HAP-1 (cell line): ENCODE measurements at places on chromosomes 7 and 10.

DNA sequence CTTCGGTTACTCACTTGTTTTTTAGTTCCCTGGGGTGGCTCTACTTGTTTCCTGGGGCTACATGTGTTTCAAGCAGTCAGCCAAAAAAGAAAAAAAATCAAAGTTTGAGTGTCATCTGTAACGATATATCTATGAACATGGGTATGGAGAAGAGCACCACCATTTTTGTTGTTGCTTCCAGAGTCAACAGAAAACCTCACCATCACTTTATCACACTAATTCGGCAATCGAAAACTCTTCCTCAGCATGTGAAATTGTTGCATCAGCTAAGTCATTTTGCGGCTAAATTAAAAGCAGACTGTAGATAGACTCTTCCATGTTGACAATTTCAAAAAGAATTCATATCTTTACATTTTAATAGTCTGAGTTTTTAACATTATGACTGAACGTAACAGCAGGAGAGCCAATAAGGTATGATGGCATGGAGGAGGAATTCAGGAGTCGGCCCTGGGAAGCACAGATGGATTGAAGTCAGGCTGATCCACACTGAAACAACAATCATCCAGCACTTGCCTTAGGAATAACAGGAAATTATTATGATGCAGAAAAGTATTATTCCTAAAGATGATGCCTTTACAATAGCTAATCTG is 455.7 kb upstream of the KLF6 start:
- DNase-seq, result no peak

DNA sequence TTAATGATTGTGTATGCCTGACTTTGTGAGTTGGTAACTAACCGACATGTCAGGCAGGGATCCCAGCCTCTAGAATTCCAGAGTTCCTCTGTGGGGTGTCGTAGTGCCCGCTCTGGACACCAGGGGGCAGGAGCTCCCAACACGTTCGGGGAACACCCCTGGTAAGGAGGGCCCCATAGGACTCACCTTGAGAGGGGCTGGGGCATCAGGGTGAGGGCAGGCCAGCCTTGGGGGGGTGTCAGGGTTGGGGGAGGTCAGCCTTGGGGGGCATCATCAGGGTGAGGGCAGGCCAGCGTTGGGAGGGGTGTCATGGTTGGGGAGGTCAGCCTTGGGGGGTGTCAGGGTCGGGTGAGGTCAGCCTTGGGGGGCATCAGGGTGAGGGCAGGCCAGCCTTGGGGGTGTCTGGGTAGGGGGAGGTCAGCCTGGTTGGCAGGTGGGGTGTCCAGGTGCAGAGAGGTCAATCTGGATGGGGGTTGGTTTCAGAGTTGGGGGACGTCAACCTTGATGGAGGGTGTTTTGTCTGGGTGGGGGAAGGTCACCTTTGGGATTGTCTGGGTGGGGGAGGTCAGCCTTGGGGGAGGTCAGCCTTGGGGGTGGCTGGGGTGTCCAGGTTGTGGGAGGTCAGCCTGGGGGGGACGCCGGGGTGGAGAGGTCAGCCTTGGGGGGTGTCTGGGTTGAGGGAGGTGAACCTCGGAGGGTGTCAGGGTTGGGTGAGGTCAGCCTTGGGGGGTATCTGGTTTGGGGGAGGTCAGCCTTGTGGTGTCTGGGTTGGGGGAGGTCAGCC is 45.6 kb upstream of the SUN1 start:
- DNase-seq, result peak; percentile 40

DNA sequence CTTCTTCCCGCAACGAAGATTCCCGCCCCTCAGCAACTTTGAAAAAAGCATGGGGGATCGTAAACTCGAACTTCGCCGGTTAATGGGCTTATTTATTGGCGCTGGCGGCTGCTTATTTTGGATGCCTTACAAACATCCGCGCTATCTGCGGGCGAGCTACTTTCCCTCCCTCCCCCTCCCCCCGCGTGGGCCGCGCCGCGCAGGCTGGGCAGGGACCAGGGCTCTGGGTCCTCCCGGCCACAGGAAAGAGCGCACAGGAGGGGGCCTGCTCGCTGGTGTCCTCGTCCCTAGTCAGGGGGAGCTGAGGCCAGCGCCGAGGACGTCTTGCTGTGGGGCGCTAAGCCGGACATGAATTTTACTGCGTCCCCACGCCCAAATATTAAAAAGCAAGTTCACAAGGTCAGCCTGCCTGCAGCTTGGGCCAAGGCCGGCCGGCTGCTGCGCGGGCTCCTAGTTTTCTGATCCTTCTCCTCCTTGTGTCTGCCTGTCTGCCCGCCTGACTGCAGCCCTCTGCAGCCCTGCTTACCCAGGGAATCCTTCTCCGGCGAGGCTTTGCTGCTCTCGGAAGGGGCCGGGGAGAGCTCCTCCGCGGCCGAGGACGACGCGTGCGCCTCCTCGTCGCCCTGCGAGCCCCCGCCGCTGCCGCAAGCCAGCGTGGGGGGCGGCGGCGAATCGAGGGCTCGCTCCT is 1.2 kb downstream of the HOXA10 start:
- DNase-seq, result peak; percentile 76

DNA sequence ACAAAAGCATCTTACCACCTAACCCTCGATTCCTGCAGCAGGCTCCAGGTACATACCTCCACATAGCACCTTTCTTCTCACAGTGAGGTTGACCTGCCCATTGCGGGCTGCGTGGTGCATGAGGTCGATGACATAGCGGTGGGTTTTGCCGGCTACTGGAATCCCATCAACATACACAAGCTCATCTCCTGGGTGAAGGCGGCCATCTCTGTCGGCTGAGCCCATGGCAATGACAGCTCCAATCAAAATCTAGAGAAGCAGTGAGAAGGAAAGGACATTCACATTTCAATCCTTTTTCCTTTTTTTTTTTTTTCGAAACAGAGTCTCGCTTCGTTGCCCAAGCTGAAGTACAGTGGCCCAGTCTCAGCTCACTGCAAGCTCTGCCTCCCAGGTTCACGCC is 369.3 kb downstream of the PHTF2 start:
- no peak for DNase-seq

DNA sequence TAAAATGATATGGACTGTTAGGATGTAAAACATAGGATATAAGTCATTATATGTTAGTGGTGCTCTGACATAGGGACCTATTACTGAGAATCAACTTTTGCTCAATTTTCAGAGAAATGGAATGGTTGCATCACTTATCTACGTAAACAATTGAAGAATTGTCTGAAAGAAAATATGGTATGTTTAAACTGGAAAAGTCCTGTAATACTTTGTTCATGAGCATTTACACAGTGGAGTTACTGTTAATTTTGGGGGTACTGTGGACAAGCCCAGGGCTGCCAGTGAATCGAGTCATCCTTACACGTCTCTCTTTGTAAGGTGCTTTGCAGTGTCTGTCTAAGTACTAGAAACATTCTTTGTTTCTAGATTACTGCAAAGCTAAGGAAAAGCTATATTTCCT is 152.0 kb downstream of the ZNF22 start:
- DNase-seq, result no peak

DNA sequence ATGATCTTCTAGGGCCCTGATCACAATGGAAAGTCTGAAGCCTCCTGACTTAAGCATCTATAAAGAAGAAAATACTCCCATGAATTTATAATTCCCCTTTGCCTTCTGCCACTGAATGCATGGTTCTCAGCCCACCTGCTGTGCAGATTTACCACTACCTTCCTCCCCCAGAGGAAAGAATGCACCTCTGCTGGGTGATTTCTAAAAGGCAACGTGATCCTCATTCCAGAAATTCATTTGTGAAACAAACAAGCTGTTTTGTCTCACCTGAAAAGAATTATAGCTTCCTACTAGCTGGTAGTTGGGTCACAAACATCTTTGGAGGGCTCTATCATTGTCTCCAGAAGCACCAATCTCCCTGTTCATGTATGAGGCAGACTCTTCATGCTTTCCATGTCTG is 320.2 kb downstream of the CDC14C start:
- DNase-seq, result no peak

- peak; percentile 94 for DNase-seq
Measured at GRCh38 chr7:23471106-23471859, 992 bp upstream of the IGF2BP3 start.

DNA sequence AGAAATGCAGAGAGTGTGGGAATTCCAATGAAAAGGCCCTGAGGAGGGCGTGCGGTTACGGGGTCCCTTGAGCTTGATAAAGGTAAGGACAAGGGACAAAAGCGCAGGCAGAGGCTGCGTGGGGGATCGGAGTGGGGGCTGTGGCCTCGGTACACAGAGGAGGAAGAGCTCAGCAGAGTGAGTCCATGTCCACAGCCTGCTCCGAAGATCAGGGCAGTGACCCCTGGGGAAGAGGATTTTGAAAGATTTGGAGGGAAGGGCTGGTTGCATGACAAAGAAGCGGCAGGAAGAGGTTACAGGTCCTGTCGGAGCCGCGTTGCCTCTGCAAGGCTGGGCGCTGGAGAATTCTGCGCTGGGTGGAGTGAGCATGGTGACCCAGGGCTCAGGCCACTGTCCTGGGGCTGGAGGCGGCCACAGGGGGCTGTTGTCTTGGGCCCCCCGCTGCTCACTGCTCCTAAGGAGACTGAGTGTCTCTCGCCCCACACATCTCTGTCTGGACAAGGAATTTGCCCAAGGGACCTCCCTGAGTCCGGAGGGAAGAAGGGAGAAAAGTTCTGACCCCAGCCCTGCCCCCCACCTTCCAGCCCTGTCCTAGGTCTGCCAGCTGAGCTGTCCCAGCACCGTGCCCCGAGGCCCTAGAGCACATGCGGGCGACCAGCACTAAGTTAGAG is 69.8 kb upstream of the INSIG1 start:
- no peak for DNase-seq

DNA sequence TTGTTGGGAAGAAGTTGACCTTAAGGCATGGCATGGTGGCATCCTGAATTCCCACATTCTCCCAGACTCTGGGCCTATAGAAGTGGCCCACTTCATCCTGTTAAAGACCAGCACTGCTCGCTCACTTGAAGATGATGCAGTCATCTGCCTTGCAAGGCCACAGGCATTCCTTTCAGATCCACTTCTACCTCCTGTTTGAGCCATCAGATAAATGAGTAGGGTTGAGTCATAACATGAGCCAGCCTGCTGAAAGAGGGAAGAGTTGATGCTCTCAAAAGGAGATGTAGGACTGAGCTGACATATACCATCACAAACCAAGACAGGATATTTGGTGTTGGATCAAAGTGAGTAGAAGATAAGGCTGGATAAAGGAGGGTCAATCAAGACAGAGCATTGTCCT is 1.5 kb upstream of the EBLN1 start:
- DNase-seq, result no peak

DNA sequence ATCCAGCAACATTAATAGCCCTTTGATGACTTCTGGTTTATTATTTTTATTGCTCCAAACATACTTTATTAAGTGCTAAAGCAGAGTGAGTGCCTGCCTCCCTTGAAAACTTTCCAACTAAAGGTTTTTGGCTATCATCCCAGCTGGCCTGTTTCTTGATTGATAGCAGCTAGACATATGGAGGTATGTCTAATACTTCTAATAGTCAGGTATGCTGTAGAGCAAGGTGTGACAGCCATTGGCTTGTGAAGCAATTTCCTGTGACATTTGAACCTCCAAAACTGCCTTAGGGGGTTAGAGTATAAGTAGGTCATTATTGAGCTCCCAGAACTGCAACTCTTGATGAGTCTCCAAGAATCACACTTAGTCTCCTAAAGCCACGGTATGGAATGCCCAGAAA is 55.8 kb downstream of the LOXL4 start:
- no peak for DNase-seq

GRCh38 chr7:6160191-6160623 is 112.2 kb downstream of the CYTH3 start:
- DNase-seq, result peak; percentile 54
